GM23338 (cell line): ENCODE measurements at places on chromosomes 1 and 21.
A peak's percentile ranks its signal among the peaks of the same experiment; 100 is the strongest.

DNA sequence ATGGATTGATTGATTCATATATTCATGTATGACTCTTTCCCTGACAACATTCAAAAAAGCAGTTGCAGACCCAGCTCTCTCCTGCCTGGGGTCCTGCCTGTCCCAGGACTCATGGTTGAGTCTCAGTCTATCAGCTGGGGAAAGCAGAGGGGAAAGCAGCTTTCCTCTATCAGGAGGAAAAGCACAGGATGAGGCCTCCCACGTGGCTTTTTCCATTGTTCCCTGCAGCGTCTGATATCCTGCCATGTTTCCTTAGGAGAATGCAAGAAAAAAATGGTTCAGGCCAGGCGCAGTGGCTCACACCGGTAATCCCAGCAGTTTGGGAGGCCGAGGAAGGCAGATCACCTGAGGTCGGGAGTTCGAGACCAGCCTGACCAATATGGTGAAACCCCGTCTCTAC is 133.0 kb upstream of the VAMP3 start:
- no peak for DNase-seq

DNA sequence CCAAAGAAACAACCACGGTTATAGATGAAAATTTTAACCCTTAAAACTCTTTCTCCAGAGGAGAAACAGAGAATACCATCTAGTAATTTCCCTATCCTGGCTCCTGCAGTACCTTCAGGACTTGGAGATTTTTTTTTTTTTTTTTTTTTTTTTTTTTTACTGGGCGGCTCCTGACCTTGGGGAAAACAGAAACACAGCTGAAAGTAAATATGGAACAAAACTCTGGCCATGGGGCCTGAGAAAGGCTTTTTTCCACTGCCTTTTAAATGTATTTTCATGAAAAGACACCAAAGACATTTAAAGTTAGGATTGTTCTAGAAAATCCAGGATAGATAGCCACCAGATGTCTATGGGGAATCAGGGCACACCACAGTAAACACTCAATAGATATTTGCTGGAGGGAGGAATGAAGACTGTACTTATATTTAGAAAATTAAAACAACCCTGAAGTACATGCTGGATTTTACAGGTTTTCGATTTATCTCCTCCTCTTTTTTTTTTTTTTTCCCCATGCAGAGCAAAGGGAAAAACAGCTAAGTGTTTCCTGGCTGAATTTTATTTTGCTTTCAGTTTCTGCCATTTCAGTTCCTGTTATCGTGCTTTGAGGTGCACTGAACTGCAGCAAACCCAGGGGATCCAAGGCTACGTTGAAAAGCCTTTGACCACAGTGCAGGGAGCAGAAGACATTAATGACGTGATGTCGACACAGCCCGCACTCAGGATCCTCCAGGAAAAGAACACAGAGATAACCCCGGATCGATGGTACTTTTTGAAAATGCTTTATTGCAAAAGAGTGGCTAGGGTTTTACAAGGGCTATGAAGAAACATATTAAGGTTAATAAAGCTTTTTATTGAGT is 35.7 kb upstream of the CNN3 start:
- no peak for DNase-seq

DNA sequence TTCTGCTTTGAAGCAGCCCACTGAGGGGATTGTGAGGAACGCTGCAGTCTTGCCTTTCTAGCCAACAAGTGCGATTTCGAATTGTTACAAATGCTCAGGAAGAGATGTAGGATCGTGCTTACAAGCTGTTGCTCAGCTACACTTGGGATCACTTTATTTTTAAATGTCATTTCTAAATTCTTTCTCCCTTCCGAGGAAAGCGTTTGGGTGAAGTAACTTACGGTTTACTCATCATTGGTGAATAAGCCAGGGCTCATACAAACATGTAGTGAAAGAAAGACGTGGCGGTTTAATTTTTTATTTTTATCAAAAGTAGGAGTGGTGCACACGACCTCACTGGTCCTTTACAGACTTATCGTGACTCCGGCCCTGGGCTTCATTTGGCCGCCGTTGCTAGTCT is 386.6 kb downstream of the KIF26B start:
- DNase-seq, result no peak

DNA sequence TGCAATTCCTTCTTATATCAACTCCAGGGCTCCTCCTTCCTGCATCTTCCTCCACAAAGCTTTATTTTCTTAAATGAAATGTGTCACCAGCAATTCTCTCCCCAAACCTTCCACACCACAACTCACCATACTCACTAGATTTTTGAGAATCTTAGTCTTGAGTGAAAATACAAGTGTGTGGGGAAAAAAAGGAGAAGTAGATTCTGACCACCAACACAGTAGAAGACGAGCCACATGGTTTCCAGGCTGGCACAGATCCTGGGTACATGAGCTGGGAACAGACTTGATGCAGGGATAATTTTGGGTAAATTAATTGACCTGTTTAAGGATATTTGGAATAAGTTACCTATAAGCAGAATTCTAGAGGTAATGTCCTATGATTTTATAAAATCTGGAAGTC is 72.8 kb upstream of the KCNJ15 start:
- DNase-seq, result no peak

- DNase-seq, result no peak
Measured at GRCh38 chr1:199489594-199489993, 537.9 kb upstream of the NR5A2 start.

DNA sequence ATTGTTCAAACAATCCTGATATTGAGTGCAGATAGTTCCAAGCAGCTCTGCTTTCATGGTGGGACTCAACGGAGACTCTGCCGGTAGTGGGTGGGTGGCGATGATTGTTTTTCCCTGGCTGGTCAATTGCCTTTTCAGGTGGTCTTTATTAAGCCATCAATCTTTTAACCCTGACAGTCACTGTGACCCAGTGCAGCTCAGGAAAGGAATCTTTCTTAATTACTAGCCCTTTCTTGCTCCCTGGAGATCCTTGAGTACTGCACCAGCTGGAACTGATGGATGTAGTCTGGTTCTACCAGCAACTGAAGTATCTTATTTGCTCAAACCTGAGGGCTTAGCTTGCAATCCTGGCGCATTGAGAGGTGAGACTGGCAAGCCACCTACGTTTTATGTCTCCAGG is 196.4 kb downstream of the PLPP3 start:
- DNase-seq, result no peak

GRCh38 chr21:35025206-35026152 is 23.6 kb downstream of the RUNX1 start:
- no peak for DNase-seq

GRCh38 chr1:53735261-53735660 is 3.7 kb downstream of the GLIS1 start:
- no peak for DNase-seq

DNA sequence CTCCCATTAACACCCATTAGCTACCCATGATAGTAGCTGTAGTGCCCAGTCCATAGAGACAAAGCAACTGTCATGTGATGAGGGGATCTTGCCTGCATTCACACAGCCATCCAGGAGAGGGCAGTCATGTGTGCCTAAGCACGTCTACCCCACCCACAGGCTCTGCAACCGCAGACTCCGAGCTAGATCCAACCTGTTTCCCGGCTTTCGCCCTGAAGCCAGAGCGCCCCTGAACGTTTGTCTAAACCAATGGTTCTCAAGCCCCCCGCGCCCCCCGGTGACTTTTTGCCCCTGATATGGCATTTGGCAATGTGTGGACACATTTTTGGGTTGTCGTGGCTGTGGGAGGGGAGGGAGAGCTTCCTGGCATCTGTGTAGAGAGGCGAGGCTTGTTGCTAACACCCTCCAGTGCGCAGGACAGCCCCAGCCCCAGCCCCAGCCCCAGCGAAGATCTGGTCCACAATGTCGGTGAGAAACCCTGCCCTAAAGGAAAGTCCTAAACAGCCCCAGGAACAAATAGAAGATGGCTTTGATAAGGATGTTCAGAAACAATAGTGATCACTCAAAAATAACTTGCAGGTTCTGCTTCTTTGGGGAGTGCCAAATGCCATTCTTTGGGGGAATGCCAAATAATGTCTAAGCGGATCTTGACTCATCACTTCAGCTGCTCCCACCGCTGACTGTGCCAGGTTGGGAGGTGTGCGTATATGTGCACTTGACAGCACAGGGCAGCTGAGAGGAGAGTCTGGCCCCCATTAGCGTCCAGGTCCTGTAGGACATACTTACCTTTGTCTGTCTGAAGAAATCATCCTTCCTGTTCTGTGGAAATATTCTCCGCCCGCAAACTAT is 34.5 kb downstream of the SLC44A3 start:
- DNase-seq, result peak; percentile 96

GRCh38 chr1:25023826-25024225 is 93.8 kb upstream of the RUNX3 start:
- no peak for DNase-seq

DNA sequence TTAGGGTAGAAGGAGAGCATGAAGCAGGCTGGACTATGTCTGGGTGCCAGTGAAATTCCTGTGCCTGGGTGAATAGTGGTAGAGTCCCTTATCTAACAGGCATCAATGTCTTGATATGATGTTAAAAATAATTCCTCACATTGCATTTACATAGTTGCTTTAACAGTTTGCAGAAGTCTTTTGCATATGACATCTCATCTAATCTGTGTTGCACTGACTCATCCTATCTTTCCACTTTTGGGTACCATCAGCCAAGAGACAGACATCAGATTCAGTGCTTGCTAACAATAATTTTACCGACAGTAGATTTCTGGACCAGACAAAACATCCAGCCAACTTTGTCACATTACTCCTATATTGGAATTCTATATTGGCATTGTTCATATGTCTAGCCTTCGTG is 92.5 kb downstream of the WDR64 start:
- DNase-seq, result no peak

DNA sequence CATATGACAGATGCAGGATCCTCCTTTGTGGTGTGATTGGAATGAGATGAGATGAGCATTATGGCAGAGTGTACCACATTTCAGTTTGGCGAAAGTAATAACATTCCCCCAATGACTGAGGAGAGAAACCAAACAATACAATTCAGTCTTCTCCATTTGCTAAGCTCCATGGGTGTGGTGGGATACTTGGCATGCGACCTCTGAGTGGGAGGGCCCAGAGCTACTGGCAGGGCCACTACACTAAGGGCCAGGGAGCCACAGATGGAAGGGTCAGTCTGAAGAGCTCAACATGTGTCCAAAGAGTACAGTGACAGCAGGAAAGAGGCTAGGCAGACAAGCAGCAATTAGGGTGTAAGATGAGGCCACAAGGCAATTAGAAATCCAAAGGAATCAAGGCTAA is 23.8 kb upstream of the PAXBP1 start:
- no peak for DNase-seq

GRCh38 chr1:179599623-179600249 is 8.1 kb downstream of the TDRD5 start:
- DNase-seq, result peak; percentile 45

DNA sequence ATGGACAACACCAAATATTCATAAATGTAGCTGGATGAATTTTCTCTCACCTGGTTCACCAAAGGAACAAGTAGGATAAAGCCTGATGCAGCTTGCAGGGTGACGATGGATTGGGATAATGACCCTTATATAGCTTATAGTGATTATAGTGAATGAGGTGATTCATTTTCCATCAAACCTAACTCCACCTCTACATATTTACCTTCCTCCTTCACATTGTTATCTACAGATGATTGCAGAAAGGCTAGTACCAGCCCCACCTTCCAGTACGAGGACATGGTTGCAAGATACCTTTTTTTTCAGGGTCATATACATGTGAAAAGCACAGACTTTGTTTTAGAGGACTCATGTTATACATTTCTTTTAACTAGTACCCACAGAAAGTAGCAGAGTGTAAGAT is at the start of gene FLG2:
TSS of gene FLG2 (minus strand) at position 101 of the 400 bp plus-strand sequence. CDS start 1,122 bp downstream, outside the sequence.
- no peak for DNase-seq

DNA sequence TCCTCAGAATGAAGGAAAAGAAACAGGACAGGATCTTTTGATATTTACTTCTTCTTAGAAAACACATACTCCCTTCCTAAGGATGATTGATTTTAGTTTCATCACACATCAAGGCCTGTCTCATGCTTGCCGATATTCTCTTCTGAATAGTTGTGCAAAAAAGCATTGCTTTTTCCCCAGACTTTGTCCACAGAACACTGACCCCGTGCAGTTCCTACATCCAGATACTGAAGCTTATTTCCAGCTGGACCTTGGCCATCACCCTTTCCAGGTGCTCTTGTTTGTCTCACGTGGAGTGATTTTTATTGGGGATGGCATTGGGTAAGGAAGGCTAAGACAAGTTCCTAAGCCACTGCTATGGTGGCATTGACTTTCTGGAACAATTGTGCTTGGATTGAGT is 197.3 kb upstream of the HOOK1 start:
- DNase-seq, result no peak

- DNase-seq, result no peak
Measured at GRCh38 chr1:220843481-220844011, 35.7 kb upstream of the HLX start.

- no peak for DNase-seq
Measured at GRCh38 chr21:21828130-21828529, 829.9 kb downstream of the NCAM2 start.

GRCh38 chr1:39688706-39689105 is 2.5 kb downstream of the HPCAL4 start:
- no peak for DNase-seq

DNA sequence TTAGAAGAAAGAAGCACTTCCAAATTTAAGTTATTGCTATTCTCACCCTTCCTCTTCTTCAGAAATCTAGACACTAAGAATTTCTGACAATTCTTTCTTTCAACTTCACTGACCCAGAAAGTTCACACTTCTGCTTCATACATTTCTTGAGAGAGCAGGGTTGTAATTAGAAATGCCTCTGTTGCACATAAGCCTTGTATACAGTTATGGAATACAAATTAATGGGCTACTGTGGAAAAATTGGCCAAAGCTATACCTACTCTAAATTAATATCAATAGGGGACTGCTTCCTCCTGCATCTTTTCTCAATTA is 1.5 kb downstream of the TNFSF18 start:
- no peak for DNase-seq

DNA sequence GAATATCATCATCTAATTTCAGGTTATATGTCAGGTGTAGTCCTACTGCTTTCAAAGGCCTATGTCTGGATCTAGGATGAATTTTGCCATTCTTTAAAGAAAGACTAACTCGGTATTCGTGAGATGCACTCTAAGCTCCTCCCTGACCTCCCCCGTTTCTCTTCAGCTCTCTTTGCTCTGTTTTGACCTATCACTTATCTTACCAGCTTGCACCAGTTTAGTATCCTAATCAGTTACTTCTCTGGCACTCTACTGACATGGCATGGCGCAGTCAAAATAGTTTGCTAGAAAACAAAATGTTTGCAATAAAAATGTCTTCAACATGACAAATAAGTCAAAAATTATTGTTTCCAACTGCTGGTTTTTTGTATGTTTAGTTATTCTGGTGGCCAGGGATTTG is 8.4 kb upstream of the SLC16A1 start:
- DNase-seq, result no peak

GRCh38 chr1:83796409-83796808 is 202.5 kb downstream of the TTLL7 start:
- peak; percentile 59 for DNase-seq

GRCh38 chr21:41816583-41817165 is 49.8 kb upstream of the RIPK4 start:
- peak; percentile 82 for DNase-seq

- no peak for DNase-seq
Measured at GRCh38 chr1:198128533-198128932, 28.3 kb upstream of the NEK7 start.

DNA sequence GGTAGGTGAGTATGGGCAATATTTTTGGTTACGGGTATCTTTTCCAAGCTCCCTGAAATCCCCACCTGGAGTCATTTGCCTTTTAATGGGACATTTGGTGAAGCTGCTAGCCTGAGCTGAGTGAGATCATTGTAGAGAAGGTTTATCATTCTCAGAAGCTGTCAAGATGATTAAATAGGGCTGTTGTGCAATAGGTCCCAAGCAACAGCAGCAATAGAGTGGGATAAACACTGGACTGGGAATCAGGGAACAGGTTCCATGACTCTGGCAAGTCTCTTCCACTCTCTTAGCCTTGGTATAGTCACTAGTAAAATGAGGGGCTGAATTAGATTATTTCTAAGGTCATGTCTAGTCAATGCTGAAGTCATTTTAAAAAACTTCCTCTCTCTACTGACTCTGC is 30.3 kb upstream of the FAM78B start:
- DNase-seq, result no peak
